ENCODE measurements at places on chromosomes 6 and 20.

GRCh38 chr6:18240230-18240629 is 24.1 kb downstream of the DEK start:
- no peak for DNase-seq

DNA sequence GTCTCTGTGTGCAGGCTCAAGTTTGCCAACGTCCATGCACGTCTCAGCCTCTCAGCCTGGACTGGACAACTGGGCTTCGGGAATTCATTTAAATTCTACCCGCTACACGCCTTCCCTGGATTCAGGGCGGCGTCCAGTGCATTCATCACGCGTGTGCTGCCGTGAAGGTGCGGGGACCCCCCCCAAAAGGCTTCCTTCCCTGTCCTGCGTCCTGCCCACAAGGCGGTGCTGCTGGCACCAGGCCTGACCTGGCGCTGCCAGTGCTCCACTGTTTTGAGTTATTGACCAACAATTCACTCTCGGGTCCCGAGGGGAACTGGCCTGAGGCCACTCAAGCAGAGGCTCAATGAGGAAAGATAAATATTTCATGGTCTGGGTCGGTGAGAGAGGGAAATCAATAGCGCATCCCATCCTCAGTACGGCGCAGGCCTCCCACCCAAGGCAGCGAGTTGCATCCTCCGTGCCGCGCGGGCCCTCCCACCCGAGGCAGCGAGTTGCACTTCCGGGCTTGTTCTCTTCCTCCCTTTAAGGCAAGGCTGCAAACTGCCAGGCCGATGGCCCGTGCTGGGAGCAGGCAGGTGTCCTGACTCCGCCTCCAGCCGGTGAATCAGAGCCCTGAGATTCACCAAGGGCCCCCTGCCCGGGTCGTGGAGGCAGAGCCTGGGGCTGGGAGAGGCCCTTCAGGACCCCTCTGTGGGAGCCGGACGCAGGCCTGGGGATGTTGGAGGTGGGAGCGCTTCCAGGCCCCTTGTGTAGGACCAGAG is 22.8 kb upstream of the BHLHE23 start:
- no peak for DNase-seq

DNA sequence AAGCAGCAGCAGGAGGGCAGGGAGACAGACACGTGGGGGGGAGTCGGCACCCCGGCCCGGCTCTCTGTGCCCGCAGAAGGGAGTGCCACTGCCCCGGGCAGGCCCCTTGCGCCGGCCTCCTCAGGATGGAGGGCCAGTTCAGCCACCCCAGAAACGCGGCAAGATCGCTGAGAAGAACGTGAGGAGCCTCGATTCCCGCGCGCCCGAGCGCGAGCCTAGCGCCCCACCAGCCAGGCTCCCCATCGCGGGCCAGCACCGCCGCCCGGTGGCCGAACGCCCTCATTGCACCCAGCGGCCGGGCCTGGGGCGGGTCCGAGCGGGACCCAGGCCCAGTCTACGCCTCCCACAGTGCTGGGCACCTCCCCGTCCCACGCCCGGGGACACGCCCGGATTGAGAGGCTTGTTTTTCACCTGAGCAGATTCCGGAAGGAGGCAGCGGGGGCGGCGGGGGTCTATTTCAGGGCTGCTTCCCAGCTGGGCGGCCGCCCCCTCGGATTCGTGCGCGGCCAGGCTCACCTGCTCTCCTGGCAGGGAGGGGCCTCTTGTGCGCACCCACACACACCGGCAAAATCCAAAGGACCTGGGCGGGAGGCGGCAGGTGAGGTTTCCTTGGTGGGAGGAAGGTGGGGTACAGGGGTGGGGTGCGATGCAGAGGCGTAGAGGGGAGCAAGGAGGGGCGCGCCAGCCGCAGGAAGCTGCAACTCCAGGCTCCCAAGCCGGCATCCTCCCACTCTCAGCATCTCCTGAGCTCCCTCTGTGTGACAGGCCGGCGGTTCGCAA is 9.0 kb upstream of the GRM4 start:
- no peak for DNase-seq

DNA sequence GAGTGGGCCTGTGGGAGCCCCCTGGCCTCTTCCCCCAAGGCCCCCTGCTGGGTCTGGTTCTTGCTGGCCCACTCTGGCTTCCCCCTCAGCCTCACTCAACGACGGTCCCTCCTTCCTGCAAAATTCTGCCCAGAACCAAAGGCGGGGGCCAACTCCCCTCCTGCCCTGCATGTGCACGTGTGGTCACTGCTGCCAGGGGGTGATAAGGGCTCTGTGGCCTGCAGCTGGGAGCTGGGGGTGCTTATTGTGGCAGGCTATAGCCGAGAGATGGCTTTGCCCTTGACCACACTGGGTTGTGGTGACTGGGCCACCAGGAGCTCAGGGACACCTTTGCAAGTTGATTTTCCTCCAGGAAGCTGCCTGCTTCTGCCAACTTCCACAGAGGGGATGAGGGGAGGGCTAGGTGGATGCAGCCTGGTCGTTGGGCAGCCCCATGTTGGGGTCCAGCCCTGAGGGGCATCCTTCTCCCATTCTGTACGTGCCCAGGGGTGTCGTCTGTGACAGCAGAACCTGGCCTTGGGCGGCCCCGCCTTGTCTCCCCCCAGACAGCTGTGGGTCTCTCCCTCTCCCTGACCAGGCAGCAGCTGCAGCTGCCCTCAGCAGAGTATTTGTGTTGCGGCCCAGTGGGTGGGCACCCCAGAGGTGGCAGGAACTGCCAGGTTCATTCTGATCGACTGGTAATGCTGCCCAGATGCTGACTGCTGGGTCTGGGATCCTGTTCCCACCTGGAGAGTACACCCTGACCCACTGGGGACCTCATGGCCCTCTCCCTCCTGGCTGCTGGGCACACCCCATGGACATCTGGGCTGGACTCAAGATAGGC is 5.6 kb downstream of the TCEA2 start:
- no peak for DNase-seq

- DNase-seq, result no peak
Observed at GRCh38 chr6:127148511-127148910, 30.0 kb downstream of the RSPO3 start.

DNA sequence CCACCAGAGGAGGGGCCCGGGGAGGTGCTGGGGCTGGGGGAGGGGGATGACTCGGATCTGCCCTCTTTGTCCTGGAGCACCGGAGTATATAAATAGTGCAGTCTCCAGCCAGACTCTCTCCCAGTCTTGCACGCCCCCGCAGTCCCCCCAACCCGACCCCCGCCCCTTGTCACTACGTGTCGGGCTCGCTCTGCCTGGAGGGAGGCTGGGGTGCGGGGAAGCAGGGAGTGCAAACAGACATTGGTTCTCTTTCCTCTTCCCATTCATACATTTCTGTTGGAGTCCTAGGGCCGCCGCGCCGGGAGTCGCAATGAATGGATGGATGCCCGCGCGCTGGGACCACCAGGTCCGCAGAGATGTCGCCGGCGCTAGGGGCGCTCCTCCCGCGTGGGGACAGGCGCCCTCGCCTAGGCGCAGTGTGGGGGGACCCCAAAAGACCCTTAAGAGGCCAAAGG is 179.3 kb downstream of the TBXT start:
- no peak for DNase-seq

DNA sequence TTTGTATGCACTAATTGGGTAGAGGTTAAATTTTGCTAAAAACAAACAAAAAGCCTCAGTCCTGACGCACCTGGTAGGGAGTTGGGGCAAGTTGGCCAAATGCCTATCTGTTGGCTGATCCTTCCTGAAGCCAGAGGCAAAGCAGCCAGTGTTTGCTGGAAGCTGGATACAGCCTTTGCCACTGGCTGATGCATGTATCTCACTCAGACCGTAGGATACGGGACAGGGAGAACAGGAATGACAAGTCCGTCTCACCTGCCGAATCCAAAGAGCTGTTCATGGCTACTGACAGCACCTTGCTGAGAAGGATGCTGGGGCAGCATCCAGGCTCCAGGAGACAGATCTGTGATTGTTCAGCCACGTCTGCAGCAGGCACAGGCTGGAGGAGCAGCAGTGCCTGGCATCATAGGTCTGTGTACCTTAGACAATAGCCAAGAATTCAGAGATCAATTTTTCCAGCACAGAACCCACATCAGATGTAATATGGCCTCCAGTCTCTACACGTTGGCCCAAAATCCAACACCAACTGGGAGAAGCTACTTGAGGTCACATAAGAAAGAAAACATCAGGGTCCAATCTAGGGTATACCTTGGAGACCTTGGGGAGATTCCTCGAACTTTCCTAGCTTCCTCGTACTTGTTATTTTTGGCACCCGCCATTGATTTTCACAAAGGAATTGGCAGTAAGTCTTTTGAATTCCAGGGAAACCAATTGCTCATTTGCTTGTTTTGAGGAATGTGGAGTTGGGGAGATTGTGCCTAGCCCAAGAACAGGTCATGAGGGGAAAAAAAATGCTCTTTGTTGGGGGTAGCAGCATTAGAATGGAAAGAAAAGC is 108.5 kb upstream of the ARMC2 start:
- peak; percentile 4 for DNase-seq

- no peak for DNase-seq
Observed at GRCh38 chr6:157528931-157529653, 148.1 kb downstream of the ZDHHC14 start.

- DNase-seq, result no peak
Observed at GRCh38 chr6:21085211-21085610, 508.3 kb upstream of the SOX4 start.

- no peak for DNase-seq
Observed at GRCh38 chr6:128784266-128784665, 98.7 kb upstream of the LAMA2 start.

DNA sequence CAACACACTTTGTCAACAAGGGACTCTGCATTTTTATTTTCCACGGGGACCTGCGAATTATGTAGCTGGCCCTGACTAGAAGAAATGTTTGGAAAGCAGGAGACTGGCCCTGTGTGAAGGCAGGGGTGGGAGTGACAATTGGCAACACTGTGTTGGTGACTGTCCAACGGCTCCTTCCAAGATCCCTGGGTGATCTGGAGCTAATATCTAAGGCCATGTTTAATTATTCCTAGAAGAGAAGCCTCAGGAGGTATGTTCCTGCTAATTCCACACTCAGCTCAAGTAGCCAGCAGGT is 13.7 kb downstream of the SLC22A23 start:
- DNase-seq, result no peak

- DNase-seq, result no peak
Observed at GRCh38 chr20:21968486-21968885, 263.0 kb downstream of the PAX1 start.

DNA sequence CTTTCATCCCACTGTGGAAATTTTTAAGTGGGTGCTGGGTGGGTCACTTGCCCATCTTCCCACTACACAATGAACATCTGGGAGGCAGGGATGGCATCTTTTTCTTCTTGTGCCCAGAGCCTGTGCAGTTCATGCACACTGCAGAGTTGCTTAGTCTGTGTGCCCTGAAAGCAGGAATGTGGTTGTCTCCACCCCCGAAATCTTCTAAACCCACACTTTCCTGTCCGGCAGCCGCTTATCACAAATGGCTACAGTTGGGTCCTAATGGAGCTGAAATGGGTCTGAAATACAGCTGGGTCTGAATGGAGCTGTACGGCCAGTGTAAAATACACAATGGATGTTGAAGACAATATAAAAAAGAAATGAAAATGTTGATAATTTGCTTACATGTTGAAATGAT is 112.1 kb upstream of the PMEPA1 start:
- DNase-seq, result no peak

- no peak for DNase-seq
Observed at GRCh38 chr6:12132351-12133222, 120.5 kb downstream of the HIVEP1 start.

DNA sequence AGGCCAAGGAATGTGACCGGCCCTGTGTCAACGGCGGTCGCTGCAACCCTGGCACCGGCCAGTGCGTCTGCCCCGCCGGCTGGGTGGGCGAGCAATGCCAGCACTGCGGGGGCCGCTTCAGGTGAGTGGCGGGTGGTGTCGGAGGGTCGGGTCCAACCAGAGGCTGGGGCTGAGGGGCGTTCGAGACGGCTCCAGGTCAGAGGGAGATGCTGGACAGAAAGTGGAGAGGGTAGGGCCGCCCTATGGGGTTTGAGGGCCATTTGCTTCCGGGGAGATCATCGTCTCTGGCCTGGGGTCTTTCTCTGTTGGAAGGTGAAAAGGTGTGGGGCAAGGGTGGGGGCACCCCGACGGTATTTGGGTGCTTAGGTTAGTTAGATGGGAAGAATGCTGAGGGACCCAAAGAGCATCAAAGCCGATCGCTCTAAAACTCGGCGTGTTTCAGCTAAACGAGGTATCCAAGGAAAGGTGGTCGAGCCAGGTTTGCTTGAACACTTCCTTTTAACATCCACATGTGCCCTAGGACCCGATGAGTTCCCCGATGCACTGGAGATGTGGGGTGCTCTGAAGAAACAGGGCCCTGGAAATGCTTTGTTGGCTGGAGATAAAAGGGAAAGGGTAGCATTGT is 691 bp downstream of the ATRN start:
- no peak for DNase-seq

DNA sequence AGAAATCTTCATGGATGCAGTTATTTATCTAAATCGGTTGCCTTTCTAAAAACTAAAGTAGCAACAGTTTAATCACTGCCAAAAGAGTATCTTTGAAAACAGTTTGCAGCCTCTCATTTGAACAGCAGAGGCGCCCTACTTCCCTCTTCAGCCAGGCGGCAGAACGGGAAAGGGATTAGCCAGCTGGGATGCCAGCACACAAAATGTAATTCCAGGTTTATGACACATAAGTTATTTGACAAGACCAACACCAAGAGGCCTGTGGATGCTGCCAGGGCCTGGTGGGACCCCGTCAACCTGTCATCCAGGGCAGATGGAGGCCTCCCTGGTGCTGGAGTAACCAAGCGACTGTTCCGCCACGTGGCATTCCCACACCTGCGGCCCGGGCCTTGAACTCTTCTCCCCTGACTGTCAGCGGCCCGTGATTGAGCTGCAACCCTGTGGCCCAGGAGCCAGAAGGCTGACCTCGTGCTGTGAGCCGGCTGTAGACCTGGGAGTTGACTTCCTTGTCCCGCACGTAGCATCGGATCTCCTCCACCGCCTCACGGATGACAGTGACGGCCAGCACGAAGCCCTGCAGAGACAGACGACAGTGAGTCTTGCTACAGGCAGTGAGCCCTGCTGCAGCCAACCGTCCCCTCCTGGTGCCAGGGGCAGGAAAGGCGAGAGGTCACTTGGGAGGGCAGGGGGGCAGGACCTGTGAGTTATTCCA is 55.5 kb downstream of the ATP9A start:
- DNase-seq, result no peak

DNA sequence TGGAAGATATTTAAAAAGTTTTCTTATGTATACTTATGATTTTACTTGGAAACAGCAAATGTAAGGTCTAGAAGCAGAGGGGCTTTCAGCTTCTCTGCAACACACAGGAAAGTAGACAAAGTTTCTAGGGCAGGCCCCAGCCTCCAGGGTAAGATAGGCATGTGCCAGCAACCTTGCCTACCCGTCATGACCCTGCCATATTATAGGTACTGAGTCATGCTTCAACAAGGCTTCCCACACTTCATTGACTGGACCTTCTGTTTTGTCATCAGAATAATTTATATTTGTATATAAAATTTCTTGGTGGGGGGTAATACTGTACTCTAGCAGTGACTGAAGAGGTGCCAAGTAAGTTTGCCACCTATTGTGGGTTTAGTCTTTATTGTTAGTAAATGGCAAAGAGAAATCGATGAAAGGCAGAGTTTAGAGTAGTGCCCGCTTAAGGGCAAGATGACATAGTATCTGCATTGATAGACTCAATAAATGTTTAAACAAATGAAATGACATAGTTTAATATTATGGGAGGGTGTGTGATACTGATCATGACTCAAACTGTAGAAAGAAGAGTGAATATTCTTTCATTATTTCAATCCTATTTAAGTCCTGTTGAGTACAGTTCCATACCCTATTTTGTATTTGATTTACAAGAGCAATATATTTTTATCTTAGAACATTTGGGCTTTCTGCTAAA is 95.6 kb downstream of the JARID2 start:
- no peak for DNase-seq

All from fibroblast of the conjunctiva (primary cell).